B cell (primary cell): ENCODE measurements at places on chromosomes 16 and 17. TPM values are rescaled to one million over a fixed set of nuclear protein-coding genes. Genes with fewer than 3 reads are reported as not detected.
A peak's percentile ranks its signal among the peaks of the same experiment; 100 is the strongest.

CDRT15 gene
- polyA plus RNA-seq: not detected in 2 replicates

GRCh38 chr16:86366481-86366880 lies 143.8 kb upstream of the FOXF1 start:
- no peak for DNase-seq

DNA sequence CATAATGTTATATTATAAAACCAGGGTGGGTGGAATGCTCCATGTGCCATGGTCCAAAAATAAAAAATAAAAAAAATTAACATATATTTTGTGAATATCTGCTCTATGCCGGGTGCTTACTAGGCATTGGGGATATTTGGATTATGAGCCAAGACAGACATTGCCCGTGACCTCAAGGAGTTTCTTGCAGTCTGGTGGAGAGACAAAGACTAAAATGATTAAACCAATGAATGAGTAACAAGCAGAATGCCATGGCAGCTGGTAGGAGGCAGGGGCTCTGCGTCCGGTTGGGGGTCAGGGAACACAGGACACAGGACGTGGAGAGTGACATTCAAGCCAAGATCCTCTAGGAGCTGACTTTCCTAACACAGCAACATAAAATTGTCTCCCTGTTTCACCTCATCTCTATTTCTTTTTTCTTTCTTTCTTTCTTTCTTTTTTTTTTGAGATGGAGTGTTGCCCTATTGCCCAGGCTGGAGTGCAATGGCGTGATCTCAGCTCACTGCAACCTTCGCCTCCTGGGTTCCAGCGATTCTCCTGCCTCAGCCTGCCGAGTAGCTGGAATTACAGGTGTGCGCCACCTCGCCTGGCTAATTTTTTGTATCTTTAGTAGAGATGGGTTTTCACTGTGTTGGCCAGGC lies 35.4 kb downstream of the RGS9 start:
- no peak for DNase-seq

GRCh38 chr17:47310186-47310733 lies 13.5 kb upstream of the EFCAB13 start:
- no peak for DNase-seq

- DNase-seq: peak; percentile 11
Observed at GRCh38 chr17:78836420-78837021, 4.1 kb downstream of the USP36 start.

GRCh38 chr16:87436225-87437172 lies 44.4 kb downstream of the MAP1LC3B start:
- DNase-seq: no peak

DNA sequence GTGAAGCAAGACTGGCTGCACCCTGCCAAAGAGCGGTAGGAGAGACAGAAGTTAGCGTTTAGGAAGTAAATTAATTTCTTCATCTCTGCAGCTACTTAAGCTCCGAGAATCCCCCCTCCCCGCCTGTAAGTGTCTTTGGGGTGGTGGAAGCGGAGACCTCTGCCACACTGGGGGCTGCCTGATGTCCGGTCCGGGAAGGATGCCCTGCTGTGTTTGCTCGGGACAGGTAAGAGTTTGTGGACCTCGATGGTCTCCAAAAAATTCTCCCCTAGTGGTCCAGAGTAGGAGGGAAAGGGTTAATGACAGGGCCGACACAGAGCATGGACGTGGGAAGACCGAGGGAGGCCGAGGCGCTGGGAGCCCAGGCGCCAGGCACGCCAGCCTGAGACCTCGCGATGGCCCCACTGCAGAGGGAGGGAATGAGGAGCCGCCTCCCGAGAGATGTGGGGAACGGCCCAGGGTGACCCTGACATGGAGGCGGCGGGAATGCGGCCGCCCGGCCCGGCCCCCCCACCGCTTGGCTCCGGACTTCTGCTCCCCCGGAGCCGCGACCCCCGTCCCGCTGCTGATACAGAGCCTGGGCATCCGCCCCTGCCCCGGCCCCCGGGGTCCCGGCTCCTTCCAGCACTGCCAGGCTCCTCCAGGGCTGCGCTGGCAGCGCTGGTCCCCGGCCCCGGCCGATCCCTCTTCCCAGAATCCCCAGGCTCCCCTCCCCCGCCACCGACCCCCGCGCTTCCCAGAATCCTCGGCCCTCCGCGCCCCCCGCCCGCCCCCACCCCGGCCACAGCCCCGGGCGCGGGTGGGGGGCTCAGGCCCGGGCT lies 680 bp downstream of the ZNF629 start:
- peak; percentile 39 for DNase-seq

- DNase-seq: no peak
Observed at GRCh38 chr16:22705799-22706198, 108.2 kb upstream of the HS3ST2 start.

DNA sequence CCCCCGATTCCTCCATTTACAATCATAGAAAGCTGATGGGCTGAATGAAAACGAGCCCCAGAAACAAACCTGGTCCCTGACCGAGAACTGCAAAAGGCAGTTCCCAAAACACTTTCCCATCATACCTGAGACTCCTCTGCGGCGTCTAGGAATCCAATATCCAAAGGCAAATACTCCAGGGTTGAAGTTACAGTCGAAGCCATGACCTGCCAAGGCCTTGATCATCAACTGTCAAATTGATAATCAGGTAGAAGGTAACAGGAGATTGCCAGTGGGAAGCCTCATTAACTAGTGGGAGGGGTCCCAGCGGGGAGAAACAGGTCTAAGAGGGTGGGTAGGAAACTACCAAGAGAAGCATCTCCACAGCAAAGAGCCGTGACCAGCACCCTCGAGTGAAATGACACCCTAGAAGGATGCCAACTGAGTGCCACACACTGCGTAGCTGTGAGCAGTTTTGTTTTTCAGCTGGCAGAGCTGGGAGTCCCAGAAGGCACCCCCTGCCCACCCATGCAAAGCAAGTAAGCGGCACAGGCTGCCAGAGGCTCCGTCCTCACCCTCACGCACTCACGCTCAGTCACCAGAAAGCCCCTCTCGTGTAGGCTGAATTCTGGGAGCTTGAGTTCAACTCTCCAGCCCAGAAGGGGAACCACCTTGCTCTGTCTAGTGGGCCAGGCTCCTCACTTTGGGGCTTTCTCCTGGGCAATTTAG lies 146.1 kb downstream of the GAS7 start:
- peak; percentile 77 for DNase-seq

GRCh38 chr16:4935241-4935855 lies 1.6 kb downstream of the PPL start:
- DNase-seq: no peak

- DNase-seq: no peak
Observed at GRCh38 chr16:28526201-28527099, 12.3 kb downstream of the NUPR1 start.
